ENCODE measurements at places on chromosomes 13 and 19.

- DNase-seq = no peak
Observed at GRCh38 chr19:42169486-42170413, 37.5 kb upstream of the POU2F2 start.

DNA sequence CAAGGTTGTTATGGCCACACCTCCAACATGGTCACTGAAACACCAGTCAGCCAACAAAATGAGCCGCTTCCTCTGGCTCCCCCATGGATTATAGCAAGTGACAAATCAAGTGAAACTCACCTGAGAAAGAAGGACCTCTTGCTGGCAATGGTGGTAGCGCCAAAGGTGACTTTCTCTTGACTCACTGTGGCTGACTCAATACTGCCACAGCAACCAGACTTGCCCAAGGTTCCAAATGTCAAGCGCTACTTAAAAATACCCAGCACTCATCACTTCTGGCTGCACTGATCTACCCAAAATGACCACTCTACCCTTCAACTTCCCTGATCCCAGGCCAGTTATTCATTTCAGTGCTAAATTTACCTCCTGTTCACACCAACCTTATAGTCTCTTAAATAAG lies 495.5 kb downstream of the FOXO1 start:
- no peak for DNase-seq

GRCh38 chr13:98443329-98443728 lies 133.6 kb downstream of the STK24 start:
- DNase-seq = peak; percentile 39

- DNase-seq = no peak
Observed at GRCh38 chr19:3137119-3137518, 1.3 kb downstream of the GNA15 start.

DNA sequence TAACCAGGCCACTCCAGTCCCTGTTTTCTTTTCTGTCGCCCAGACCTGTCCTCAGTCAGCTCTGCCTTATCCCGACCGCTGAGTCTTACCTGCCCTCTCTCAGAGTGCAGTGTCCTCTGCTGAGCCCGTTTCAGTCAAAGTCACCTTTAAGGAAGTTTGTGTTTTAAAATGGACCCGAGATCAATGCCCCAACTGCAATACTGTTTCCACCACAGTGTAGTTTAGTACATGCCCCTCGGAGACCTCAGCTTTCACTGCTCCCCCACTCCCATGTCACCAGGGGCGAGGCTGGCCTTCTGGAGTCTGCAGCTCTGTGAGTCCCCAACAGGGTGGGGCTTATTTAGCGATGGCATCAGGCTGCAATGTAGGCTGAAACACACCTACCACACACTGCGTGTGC lies 248.4 kb upstream of the TSHZ3 start:
- no peak for DNase-seq

DNA sequence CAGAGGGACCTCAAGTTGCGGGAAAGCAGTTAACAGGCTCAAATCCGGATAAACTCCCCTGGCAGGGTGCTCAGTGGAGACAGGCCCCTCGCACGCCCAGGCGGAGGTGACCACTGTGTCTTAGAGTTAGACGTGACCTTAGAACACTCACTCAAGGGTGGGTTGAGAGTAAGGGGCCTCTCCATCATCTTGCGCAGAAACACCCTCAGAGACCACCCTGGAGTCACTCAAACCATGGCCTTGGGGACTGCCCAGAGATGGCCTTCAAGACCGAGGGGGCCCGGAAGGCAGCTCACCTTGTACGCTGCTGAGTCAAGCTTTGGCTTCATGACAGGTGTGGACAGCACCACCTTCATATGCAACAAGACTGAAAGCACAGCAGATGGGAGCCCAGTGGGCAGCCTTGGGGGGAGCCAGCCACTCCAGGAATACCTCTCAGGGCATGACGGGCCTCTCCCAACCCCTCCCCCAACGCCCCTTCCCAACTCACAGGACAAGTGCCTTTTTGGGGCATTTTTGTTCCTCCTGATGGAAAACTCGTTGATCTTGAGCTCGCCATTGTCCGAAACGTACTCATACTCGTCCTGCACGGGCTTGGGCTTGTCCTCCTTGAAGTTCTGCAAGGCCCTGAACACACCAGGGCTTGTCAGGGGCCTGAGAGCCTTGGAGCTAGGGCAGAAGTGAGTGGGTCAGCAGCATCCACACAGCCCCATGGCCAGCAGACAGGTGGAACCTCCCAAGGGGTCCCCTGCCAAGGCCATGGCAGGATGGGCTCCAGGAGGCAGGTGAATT lies 229.2 kb downstream of the TUBA3C start:
- no peak for DNase-seq
